ENCODE measurements at places on chromosomes 3 and 15.

GRCh38 chr15:96470681-96471310, 140.3 kb downstream of the NR2F2 start:
- no peak for ATAC-seq

DNA sequence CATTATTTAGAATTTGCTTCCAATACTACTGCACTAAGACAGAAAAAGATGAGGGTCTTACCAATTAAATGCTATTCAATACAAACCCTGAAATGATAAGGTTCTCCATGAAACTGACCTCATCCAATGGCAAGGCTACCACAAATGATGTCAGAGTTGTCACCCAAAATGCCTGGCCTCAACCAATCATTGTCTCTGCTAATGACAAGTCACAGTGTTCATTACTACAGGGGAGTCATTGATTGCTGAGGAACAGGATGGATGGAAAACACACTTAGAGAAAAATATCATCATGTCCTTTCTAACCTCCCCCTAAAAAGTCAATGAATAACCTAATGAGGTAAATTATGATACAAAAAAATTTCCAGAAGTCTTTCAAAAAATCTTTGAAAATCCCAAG, 91.0 kb downstream of the FOXP1 start:
- no peak for ATAC-seq

GRCh38 chr3:8441969-8442559, 59.6 kb upstream of the LMCD1 start:
- no peak for ATAC-seq

DNA sequence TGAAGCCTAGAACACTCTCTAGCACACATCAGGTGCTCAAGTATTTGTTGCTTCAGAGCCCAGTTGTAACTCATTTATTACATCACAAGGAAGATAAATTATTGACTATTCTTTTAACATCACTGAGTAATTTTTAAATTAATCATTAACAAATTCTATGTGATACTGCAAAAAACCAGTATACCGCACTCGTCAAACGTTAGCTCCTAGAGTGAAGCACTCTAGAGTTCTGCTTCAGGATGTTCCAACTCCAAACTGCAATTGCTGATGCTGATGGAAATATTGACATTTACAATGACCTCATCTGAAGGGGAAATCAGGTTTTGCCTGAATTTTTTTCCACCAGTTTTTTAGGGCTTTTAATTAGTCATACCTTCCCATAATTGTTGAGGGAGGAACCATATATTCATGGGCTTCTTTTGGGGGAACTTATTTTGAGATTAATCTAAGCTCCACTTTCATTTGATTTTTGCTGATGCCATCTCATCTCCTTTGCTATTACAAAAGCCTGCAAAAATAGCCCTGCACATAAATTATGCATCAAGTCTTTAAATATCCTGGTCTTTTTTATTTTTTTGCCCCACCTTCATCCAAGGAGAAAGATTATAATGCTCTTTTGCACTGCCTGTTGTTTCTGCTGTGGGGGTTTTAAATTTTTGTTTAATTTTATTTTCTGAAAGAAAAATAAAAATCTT, 123.0 kb upstream of the STAC start:
- ATAC-seq, result no peak

DNA sequence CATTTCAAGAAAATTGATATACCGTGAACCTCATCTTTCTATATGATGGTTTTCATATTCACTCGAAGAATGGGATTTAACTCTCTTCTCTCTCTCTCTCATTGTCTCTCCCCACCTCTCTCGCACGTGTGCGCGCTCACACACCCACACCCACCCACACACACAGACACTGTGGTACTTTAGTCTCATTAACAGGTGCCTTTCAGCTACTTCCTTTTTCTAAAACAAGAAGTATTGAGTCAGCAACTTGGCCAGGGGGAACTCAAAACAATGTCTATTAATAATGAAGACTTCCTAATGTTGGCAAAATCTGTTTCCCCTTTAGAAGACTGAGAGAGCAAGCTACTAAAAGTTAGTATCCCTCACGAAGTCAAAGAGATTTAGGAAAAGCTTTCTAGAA, 150.7 kb downstream of the TMCO5A start:
- ATAC-seq, result peak; percentile 45

- ATAC-seq, result no peak
Observed at GRCh38 chr3:188927971-188928370, 243.8 kb upstream of the TPRG1 start.

GRCh38 chr15:51731549-51732267, 5.7 kb downstream of the LYSMD2 start:
- ATAC-seq, result peak; percentile 37

DNA sequence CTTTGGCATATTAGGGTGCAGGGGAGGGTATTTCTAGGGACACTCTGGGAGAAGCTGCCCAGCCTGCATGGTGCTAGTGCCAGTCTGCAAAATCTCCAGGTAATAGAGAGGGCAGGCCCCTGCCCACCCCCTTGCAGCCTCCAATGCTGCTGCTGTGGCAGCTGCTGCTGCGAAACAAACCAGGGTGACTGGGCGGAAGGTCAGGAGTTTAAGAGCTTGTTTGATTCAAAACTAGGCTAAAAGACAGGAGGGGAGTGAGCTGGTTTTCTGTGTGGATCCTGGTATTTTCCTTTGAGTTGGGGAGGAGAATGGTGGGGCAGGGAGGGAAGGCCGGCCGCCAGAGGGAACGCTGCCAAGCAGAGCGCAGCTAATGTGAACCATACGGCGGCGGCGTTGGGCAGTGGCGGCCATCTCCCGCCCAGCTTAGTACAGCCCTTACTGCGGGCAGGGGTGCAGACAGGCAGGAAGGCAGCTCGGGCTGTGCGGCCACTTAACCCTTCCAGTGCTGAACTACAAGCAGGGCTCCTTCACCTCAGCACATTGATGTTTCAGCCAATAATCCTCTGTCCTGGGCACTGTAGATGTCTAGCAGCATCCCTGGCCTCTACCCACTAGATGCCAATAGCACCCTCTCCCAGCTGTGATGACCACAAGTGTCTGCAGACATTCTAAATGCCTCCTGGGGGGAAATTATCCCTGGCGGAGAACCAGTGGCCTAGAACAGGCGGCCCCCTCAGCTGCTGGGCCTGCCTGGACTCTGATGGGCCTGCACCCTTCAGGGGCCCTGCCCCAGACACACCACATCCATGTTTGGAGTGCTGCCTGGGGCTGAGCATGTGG, 125.7 kb downstream of the EEFSEC start:
- no peak for ATAC-seq

GRCh38 chr3:15535732-15536131, 14.2 kb upstream of the COLQ start:
- ATAC-seq, result peak; percentile 99

DNA sequence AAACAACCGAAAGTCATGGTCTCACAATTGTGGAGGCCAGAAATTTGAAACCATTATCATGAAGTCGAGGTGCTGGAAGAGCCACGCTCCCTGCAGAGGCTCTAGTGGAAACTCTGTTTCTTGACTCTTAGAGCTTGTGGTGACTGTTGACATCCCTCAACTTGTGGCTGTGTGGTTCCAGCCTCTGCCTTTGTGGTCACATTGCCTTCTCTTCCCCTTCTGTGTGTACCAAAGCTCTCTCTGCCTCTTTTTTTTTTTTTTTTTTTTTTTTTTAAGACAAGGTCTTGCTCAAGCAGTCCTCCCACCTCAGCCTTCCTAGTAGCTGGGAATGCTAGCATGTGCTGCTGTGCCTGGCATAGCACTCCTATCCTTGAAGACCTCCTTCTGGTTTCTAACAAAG, 48.7 kb upstream of the CRTC3 start:
- peak; percentile 50 for ATAC-seq

- ATAC-seq, result no peak
Observed at GRCh38 chr3:119402791-119403190, 60.6 kb downstream of the TMEM39A start.

- ATAC-seq, result no peak
Observed at GRCh38 chr3:25037049-25037547, 391.0 kb upstream of the RARB start.

- ATAC-seq, result no peak
Observed at GRCh38 chr15:58805095-58805494, 34.0 kb downstream of the MINDY2 start.

DNA sequence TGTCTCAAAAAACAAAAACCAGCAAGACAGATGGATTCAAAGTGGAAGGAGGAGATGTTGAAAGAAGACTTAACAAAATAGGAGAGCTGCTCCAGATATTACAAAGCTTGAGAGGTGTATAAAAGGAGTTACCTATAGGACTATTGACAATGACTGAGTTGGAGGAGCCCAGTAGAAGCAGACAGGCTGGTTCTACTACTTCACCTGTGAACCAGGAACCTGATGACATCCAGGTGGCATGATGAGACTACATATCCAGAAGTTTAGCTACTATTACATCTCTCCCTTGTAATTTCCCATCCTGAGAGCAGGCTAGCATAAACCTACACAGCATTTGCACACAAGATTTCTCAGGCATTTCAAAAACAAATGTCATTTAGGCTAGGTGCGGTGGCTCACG, 49.3 kb downstream of the CPEB1 start:
- ATAC-seq, result no peak

DNA sequence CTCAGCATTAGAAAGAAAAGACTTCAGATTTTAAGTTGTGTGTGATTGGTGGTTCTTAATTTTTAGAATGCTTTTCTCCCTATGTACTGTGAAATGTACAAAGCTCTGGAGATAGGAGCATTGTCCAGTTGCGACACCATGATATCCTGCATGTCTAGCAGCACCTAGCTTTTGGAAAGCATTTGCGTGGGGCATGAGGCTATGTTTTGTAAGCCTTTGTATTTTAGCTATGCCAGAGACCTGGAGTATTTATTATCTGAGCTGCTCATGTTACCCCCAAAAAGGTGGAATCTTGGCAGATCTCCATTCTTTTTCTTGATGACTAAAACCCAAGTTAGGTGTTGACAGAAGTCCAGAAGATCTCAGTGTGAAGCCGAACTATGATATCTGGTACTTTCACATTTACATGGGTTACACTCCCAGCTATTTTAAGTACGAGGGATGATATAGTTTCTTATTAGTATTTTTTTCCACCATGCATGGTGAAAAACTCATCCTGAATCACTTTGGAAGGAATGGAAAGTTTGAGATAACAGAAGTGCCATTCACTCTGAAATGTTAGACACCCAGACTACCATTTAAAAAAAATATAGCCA, 126.7 kb upstream of the SAMMSON start:
- ATAC-seq, result no peak

DNA sequence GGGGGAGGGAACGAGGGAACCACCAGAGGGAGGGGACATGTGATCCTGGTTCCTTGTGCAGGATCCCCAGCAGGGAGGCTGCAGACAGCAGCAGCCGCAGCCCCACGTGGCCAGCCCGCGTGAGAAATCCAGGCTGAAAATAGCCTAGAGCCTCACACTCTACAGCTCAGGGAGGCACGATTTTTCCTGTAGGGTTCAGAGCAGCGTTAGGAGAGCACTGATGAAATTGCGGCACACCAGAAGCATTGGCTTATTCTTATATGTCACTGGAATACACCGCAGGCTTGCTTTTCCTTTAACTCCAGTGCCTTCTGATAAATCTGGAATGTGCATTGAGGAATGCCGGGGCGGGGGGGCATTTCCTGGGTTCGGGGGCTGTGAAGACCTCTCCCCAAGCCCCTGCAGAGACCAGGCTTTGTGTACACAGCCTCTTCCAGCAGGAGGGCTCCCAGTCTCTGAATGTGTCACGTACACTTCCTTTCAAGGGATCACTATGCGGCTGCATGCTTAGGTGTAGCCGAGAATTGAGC, 193.0 kb downstream of the ATP10A start:
- no peak for ATAC-seq

DNA sequence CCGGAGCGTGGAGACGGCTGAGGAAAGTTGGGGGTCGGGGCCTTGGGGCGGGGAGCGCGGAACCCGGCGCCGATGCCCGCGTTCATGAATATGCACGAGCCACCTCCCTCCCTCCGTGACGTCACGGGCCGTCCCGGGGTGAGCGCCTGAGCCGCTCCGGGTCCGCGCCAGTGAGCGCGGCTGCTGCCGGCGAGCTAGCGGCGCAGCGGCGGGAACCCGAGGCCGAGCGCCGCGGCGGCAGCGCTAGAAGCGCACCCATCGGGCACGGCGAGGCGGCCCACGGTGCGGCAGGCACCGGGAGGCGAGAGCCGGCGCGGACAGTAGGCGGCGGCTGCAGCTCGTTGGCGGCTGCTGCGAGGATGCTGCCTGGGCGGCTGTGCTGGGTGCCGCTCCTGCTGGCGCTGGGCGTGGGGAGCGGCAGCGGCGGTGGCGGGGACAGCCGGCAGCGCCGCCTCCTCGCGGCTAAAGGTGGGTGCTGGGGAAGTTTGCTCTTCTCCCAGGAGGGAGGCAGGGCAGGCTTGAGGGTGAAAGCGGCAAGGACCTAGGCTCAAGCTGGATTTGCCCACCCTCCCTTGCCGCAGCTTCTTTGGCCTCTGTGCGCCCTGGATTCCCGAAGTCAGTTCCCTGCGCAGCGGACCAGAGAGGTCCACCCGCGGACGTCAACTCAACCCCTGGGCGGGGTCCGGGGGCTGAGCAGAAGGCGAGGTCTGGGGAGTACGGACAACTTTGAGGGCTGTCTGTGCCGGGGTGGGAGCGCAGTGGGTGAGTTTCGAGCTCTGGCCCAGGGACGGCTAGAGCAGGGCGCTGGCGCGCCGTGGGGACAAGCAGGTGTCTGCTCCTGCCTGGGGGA, at the start of gene CLSTN2:
TSS of gene CLSTN2 (plus strand) at position 170 of the 850 bp plus-strand sequence.
- ATAC-seq, result no peak

DNA sequence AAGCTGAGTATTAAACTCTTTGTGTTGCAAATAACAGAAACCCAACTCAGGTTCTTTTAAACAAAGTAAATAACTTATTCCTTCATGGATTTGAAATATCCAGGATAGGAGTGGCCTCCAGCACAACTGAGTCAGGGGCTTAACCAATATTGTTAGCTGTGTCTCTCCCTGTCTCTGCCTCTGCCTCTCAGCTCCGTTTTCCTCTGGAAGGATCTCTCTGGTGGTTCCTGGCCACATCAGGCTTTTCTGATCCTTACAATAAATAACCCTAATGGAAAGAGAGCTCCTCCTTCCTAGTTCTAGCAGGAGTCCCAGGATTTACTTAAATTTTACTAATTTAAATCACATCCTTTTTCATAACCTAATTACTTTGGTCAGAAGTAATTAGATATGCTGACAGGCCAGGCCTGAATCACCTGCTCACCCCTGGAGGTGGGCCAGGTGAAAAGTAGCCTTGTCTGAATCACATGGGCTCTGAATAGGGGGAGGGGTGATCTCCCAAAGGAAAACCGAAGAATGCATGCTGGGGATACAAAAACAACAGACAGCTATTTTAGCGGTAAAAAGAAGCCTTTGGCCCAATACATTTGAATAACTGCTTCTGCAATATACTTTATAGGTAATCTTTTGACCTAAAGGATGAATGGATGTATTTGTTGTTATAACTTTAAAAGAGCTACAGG, 75.4 kb downstream of the REC114 start:
- ATAC-seq, result no peak

DNA sequence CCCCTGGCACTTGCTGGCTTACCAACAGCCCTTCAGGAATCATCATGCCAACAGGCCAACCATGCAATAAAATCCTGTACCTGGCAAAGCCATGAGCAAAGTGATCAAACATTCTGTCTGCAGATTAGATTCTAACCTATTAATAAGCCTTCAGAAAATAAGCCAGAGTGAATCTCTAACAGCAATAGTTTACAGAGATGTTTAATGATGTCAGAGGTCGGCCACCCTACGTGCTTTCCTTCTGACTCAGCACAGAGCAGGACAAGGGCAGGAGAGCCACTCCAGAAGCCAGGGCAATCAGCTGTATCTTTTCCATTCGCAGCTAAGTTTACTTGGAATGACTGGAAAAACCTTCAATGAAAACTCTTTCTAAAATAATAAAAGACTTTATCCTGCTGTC, 13.1 kb downstream of the COL8A1 start:
- no peak for ATAC-seq

Data from activated CD4-positive, CD25-positive, alpha-beta regulatory T cell treated with anti-CD3 and anti-CD28 coated beads, Interleukin-2, amount 50 U/mL, for 24 hours (primary cell).